ENCODE measurements at places on chromosomes 12 and 14.

GRCh38 chr14:50070840-50071548, 45.4 kb downstream of the VCPKMT start:
- no peak for DNase-seq

- DNase-seq: no peak
Measured at GRCh38 chr14:75369506-75369905, 58.3 kb upstream of the JDP2 start.

- DNase-seq: peak; percentile 89
Measured at GRCh38 chr12:57899010-57899662, 42.2 kb upstream of the ATP23 start.

DNA sequence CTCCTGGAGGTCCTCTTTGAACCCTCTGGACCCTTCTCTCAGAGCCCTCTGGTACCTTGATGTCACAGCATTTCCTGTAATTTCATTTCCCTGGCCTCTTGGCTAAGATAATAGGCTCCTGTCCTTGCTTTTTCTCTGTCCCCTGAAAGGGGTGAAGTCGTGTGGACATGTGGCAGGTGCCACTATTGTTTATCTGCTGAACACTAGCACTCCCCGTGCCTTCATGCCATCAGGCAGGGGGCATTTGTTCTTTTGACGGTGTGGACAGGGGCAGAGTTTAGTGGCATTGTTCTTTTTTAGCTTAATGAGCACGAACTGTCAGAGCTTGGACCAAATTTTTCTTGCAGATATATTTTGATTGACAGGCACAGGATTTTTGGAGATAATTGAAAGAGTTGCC, 166.0 kb downstream of the RGS6 start:
- no peak for DNase-seq

DNA sequence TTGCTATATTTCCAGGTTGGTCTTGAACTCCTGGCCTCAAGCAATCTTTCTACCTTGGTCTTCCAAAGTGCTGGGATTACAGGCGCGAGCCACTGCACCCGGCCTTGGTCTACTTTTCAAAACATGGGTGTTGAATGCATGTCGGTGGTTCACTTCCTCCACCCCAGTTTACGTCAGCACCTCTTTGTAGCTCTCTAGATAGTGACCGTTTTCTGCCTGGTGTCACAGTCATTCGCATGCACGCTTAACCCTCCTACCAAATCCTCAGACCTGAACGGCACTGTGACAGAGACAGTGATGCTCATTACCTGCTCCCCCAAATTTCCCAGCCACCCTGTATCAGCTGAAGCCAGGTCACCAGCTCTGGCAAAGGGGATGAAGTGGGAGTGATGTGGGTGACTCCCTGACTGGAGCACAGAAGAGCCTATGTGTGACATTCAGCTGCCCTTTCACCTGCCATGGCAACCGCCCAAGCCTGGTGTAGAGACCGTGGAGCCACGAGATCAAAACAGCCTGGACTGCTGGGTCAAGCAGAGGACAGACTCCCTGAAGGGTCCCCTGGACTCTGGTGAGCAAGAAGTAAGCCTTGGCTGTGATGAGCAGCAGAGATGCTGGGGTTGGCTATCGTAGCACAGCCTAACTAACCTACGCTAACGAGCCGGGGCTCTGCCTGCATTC, 66.2 kb upstream of the GPR68 start:
- DNase-seq: no peak

Data from activated naive CD4-positive, alpha-beta T cell treated with anti-CD3 and anti-CD28 coated beads, Interleukin-2, amount 50 U/mL, for 72 hours (primary cell).